Activated T-helper 1 cell treated with anti-CD3 and anti-CD28 coated beads, Interleukin-12 subunit alpha, Interleukin-12 subunit beta, Interleukin-2, Interleukin-4 antibody, amounts not matched to agents 30 ng/mL and 10 ng/mL and 1 ng/mL, durations not matched to agents 14 hours and 24 hours and 36 hours (primary cell): ENCODE measurements at places on chromosomes 4 and X.

DNA sequence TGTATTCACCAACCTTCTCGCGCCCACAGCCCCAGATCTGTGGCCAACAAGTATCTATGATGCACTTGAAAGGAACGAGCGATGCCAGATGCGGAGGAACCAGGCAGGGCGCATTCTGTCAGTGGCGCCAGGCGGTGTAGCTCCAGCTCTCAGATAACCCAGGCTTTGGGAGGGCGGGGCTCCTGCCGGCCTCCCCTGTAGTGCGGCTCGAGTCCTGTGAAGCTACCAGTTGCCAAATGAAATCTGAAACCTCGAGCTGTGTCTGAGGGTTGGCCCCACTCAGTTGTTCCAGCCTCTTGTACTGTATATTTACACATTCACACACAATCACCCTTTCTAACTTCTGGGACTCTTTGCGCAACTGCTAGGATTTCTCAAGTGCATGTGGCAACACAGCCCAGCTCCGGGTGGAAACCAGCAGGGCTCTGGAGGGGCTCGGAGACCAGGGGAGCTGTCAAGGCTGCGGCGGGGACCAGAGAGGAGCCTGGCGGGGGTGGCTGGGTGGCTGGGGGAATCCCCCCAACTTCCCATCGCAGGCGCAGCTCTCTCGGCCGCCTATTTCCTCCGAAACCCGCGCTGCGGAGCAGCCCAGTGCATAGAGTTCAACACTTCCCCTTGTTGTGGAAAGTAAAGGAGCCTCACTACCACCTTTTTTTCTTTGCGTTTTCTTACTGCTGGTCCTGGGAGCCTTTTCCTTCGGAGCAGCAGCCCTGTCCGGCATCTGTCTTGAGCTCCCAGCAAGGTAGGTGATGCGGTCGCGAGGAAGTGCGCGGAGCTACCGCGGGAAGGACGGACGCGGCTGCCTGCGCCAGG is at the start of gene ARHGAP24:
Gene ARHGAP24 (plus strand): TSS at position 333 of the 813 bp plus-strand sequence.
- DNase-seq, result no peak
- H3K36me3 ChIP-seq, result no peaks in the 10 kb centered on the region
- H3K4me1 ChIP-seq, result peaks cover 5% of the 10 kb centered on the region
- H3K27ac ChIP-seq, result no peak within 1 kb of the TSS
- no peak within 1 kb of the TSS for H3K4me3 ChIP-seq

GRCh38 chr4:65083076-65083475 is 587.2 kb downstream of the EPHA5 start:
- H3K27ac ChIP-seq, result no peak overlapping the region
- H3K4me1 ChIP-seq, result no peaks in the 10 kb centered on the region
- H3K27me3 ChIP-seq, result no peaks in the 10 kb centered on the region
- DNase-seq, result no peak
- H3K36me3 ChIP-seq, result no peaks in the 10 kb centered on the region
- no peak overlapping the region for H3K4me3 ChIP-seq

GRCh38 chrX:150487369-150488094 is 80.9 kb upstream of the MTM1 start:
- H3K4me1 ChIP-seq, result peaks cover 40% of the 10 kb centered on the region
- H3K36me3 ChIP-seq, result peaks cover 30% of the 10 kb centered on the region
- no peak overlapping the region for H3K27ac ChIP-seq
- H3K4me3 ChIP-seq, result no peak overlapping the region

DNA sequence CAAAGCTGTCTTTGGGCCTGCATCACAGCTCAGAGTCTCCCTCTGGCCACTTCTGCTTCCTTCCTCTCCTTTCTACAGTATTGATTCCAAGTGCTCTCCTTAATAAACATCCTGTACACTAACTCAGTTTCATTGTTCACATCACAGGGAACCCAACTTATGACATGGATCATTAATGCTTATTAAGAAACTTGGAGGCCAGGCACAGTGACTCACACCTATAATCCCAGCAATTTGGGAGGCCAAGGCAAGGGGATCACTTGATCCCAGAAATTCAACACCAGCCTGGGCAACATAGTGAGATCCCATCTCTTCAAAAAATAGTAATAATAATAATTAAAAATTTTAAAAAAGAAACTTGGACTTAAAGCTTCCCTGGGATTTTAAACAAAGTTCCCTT is 89.2 kb upstream of the EFHC2 start:
- no peak overlapping the region for H3K27ac ChIP-seq
- no peaks in the 10 kb centered on the region for H3K27me3 ChIP-seq
- no peaks in the 10 kb centered on the region for H3K36me3 ChIP-seq
- no peaks in the 10 kb centered on the region for H3K4me1 ChIP-seq
- H3K4me3 ChIP-seq, result no peak overlapping the region
- DNase-seq, result no peak

GRCh38 chr4:172997856-172998255 is 170.8 kb upstream of the GALNT7 start:
- no peak overlapping the region for H3K27ac ChIP-seq
- H3K4me1 ChIP-seq, result no peaks in the 10 kb centered on the region
- no peak overlapping the region for H3K4me3 ChIP-seq
- peaks cover 9% of the 10 kb centered on the region for H3K27me3 ChIP-seq
- H3K36me3 ChIP-seq, result no peaks in the 10 kb centered on the region

DNA sequence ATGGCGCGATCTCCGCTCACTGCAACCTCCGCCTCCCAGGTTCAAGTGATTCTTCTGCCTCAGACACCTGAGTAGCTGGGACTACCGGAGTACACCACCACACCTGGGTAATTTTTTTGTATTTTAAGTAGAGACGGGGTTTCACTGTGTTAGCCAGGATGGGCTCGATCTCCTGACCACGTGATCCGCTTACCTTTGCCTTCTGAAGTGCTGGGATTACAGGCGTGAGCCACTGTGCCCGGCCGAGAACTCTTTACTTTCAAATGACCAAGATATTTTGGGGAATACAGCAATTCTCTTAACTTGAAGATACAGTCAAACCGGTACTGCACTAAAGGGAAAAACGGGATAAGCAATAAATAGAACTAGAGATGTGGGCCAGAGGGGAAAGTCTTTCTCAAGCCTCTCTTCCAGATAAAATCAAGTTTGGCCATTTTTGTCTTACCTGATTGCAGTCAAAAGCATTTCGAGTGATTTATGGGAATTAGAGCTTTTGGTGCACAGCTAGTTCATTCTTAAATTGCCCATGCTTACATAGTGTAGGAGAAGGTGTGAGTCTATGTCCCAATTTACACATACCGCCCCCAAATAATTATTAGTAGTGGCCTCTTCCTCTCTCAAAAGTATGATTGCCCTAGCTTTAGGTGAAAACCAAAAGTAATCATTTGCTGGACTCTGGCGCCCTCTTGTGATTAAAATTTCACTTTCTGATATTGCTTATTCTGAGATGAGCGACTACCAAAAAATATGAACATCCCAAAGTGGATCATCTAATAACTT is 53.2 kb upstream of the ABCG2 start:
- peak; percentile 34 for DNase-seq
- H3K4me1 ChIP-seq, result no peaks in the 10 kb centered on the region
- no peak overlapping the region for H3K4me3 ChIP-seq
- no peaks in the 10 kb centered on the region for H3K36me3 ChIP-seq
- H3K27ac ChIP-seq, result no peak overlapping the region

- no peaks in the 10 kb centered on the region for H3K27me3 ChIP-seq
- H3K36me3 ChIP-seq, result peaks cover 38% of the 10 kb centered on the region
- peak overlapping the region; percentile 58 for H3K27ac ChIP-seq
- peaks cover 47% of the 10 kb centered on the region for H3K4me1 ChIP-seq
- DNase-seq, result peak; percentile 8
Measured at GRCh38 chrX:15815779-15816437, 25.6 kb downstream of the ZRSR2 start.

DNA sequence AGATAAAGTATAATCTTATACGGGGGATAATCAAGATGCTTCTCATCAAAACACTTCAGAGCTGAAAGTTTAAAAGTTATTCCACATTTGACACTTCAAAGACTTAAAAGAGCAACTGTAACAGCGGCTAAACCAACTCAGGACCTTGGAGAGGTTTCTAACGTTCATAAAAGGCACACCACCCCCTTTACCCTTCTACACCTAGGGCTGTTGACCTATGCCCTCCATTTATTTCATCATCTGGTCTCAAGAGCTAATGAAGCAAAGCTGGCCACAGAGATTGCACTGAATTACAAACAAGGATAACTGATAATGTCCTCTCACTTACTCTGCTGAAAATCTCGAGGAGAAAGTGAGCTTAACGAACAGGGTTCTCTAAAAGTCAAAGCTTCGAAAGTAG is 1.1 kb upstream of the RPS6KA6 start:
- H3K4me3 ChIP-seq, result no peak overlapping the region
- no peaks in the 10 kb centered on the region for H3K4me1 ChIP-seq
- no peak for DNase-seq
- peaks cover 15% of the 10 kb centered on the region for H3K27me3 ChIP-seq
- no peak overlapping the region for H3K27ac ChIP-seq

DNA sequence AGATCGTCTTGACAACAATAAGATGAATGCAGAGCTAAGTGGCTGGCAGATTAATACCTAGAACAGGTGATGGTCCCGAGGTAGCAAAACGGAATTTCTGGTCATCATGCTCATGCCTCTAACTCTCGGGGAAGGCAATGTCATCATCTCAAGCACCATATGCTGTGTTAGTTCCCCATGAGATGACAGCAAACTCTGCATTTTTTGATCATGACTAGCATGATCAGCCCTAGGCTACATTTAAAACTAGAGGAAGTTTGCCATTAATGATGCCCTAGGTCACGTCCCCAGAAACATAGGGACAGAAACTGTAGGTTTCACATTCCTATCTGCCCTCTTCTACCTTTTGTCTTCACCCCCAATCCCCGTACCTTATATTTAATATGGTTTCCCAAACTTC is 11.6 kb downstream of the LPAR4 start:
- no peaks in the 10 kb centered on the region for H3K36me3 ChIP-seq
- no peak for DNase-seq
- no peak overlapping the region for H3K27ac ChIP-seq
- H3K4me1 ChIP-seq, result no peaks in the 10 kb centered on the region
- no peak overlapping the region for H3K4me3 ChIP-seq

- no peak for DNase-seq
- H3K4me3 ChIP-seq, result no peak overlapping the region
- H3K36me3 ChIP-seq, result no peaks in the 10 kb centered on the region
- no peaks in the 10 kb centered on the region for H3K27me3 ChIP-seq
Measured at GRCh38 chrX:41808047-41808446, 84.1 kb downstream of the GPR82 start.

DNA sequence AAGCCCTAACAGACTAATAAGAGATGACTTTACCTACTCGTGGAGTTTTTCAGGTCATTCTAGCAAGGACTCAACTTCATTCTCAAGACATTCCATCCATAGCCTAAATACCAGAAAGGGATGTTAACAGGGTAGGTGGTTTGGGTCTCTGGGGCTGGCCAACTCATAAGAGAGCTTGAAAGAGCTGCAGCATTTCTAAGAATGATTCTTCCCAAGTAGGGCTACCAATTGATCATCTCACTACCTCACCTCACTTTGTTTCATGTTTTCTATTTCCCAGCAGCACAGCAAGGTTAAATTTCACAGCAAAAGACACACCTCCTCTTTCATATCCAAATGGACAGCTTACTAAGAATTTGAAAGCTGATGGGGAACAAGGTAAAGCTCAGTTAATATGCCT is 614.8 kb upstream of the DIPK2B start:
- peak overlapping the region; percentile 45 for H3K4me3 ChIP-seq
- no peak overlapping the region for H3K27ac ChIP-seq
- DNase-seq, result no peak

DNA sequence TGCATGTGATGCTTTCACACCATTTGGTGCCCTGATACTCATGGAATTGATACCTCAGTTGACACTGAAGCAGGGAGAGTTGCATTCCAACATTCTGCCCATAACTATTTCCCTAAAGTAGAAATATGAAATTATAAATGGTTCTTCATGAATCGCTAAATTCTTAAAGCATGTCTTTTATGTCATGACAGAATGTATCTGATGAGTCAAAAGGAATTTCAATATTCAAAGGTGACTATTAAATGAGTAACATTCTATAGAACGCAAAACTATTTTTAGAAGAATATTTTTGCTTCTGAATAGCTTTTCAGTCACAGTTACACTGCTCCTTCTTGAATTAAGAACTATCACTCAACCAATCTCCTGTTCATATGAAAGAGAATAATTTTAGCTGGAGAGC is 152.8 kb downstream of the ADGRA3 start:
- H3K4me1 ChIP-seq, result no peaks in the 10 kb centered on the region
- H3K27me3 ChIP-seq, result peaks cover 3% of the 10 kb centered on the region
- no peak for DNase-seq
- H3K36me3 ChIP-seq, result no peaks in the 10 kb centered on the region

DNA sequence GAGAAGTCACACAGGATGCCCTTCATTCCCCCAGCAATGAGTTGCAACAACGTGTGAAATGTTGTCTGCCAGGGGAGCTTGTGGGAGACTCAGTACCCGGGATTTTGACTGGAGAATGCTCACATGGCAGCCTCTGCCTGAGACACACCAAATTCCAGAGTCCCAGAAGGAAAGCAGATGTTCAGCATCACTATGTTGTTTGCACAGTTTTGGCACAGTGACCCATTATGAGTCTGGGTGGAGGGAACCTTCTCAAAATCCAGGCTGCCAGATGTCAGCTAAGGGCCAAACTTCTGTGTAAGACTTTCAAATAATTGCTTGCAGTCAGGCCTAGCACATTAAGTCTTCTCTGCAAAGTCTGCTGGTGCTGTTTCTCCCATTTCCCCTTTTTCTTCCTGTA is 1029.7 kb upstream of the TENM3 start:
- no peak for DNase-seq
- H3K27me3 ChIP-seq, result no peaks in the 10 kb centered on the region
- H3K27ac ChIP-seq, result no peak overlapping the region
- no peak overlapping the region for H3K4me3 ChIP-seq

DNA sequence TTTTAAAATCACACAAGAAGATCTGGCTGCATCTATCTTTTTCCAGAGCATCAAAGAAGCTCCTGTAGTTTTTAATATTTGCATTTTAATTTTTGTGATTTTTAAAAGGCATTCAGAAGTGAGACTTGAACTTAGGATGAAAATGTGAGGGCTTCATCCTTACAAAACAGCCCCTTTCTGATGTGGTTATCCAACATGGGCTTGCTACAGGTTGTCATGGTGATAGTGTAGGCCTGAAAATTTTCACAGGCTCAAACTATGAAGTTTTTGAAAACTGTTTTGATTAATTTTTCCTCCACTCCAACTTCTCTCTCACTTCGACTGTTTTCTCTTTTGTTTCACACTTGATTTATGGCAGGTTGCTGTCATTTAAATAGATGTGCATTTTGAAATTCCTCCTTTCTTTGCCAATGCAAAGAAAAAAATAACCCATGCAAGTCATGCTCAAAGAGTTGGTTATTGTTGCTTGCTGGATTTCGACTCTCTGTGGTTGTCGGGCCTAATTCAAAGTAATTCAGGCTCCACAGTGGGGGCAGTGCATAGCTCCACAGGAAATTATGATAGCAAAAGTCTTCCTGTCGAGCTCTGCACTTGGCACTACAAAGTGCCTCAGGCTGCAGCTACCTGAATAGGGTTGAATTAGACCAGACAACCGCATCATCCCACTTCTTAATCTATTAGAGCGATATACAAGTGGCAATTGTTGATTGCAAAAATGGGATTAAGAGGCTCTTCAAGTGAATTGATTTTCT is 201.0 kb upstream of the GPR101 start:
- H3K4me3 ChIP-seq, result no peak overlapping the region
- no peaks in the 10 kb centered on the region for H3K27me3 ChIP-seq
- no peaks in the 10 kb centered on the region for H3K36me3 ChIP-seq
- H3K4me1 ChIP-seq, result no peaks in the 10 kb centered on the region
- no peak overlapping the region for H3K27ac ChIP-seq
- no peak for DNase-seq
